ENCODE measurements at places on chromosomes 3 and 15.
A peak's percentile ranks its signal among the peaks of the same experiment; 100 is the strongest.

DNA sequence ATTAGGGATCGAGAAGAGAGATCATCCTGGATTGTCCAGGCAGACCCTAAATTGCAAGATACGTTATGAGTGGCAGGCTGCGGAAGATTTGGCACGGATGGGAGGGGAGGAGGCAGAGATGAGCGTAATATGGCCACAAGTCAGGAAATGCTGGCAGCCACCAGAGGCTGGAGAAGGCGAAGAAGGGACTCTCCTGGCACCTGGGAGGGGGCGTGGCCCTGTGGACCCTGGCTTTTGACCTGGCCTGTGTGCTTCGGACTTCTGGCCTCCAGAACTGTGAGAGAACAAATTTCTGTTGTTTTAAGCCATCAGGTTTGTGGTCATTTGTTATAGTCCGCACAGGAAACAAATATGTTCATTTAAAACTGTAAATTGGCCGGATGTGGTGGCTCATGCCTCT is 31.9 kb upstream of the IGF1R start:
- no peak for DNase-seq

GRCh38 chr15:66293419-66294156 is at the start of gene DIS3L:
Gene DIS3L (plus strand): TSS chr15:66293568. CDS start chr15:66293597, 29 bp downstream.
- DNase-seq = peak; percentile 68

- DNase-seq = no peak
Measured at GRCh38 chr3:175670557-175670956, 811.4 kb downstream of the NAALADL2 start.

DNA sequence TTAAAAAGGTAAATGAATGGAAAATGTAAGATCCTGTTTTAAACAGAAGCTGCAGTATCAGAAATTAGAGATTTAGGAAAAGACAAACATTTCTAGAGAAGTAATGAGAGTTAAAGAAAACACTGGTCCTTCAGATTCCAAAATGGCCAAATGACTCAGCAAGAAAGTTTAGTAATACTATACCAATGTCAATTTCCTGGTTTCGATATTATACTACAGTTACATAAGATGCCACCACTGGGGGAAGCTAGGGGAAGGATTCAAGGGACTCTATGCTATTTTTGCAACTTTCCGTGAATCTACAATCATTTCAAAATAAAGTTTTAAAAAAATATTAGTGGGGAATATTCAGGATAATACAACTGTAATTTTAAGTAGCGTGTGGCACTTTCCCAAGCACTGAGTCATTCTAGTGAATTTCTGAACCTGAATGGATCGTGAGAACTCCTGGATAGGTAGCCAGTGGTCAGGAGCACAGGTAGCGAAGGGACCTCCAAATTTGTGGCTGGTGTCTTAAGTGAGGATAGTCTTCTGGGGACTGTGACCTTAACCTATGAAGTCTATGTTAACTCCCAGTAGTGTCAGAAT is 37.6 kb downstream of the TMCC1 start:
- DNase-seq = no peak

DNA sequence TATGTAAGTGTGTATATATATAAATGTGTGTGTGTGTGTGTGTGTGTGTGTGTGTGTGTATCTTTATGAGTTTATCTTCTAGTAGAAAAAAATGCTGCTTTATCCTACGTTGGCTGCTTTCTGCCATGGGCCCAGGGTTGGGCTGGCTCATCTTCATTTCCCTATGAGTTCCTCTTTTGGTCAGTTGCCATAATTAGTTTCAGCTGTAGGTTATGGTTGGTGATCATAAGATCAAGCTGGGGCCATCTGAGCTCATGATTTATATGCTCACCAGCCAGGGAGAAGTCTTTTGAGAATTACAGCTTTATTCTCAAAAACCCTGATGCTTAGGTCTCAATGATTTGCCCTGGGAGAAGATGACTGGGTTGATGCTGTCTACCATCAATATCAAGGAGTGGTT is 775.8 kb upstream of the ARPP21 start:
- DNase-seq = no peak

GRCh38 chr3:155744010-155744625 is 753 bp downstream of the PLCH1 start:
- peak; percentile 62 for DNase-seq

- no peak for DNase-seq
Measured at GRCh38 chr3:125624341-125624740, 29.0 kb upstream of the OSBPL11 start.

- DNase-seq = no peak
Measured at GRCh38 chr3:12473511-12473910, 10.8 kb upstream of the TSEN2 start.

- DNase-seq = no peak
Measured at GRCh38 chr3:177224414-177224813, 27.1 kb upstream of the TBL1XR1 start.

DNA sequence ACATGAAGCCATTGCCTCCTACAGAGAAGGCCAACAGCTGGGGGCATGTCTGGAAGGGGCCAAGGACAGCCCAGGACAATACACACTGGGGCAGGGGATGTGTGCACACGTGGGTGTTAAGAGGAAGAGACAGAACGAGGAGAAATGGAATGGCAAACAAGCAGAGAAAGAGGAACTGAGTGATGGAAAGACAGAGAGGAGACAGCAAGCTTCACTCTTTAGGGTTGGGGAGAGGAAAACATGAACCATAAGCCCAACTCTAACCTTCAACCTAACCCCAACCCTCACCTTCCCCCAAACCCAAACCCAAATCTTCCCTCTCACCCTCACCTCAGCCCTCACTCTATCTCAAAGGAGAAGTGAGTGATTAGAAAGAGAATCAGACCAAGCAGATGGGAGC is 11.9 kb upstream of the PARL start:
- no peak for DNase-seq

DNA sequence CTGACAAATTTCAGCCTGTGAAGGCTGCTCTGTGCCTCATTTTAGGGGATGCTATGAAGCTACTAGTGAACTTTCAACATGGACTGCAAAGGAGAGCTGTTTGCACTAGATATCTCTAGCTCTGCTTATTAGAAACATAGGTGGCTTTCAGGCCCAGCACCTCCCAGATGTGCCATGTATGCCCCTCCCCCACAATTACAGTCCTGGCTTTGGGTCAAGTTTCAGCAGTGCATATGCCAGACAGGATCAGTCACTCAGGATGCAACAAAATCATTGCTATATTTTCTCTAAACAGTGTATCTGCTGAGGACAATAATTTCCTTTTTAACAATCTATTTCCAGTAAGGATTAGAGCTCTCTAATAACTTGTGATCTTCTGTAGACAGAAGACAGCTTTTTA is 178.8 kb upstream of the STAC start:
- no peak for DNase-seq

DNA sequence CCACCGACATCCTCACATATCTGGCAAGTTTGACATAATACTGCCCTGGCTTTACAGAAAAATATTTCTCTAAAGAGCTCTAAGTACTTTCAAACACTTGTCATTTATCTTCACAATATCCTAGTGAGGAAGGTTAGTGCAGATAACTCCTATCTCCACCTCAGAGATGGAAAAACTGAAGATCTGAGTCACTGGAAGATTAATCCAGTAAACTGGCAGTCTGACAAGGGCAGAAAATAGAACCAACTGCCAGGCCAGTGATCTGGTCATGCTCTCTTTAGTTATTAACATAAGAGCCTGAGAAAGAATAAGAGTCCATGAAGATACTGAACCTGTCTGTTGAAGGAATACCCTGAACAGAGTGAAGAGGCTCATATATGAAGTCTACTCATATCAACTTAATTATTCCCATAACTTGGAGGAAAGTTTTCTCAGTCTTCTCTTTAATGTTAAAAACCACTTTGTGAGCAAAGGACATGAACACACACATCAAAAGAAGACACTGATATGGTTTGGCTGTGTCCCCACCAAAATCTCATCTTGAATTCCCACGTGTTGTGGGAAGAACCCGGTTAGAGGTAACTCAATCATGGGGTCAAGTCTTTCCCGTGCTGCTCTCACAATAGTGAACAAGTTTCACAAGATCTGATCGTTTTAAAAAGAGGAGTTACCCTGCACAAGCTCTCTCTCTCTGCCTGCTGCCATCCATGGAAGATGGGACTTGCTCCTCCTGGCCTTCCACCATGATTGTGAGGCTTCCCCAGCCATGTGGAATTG is 61.4 kb downstream of the GOLIM4 start:
- no peak for DNase-seq

DNA sequence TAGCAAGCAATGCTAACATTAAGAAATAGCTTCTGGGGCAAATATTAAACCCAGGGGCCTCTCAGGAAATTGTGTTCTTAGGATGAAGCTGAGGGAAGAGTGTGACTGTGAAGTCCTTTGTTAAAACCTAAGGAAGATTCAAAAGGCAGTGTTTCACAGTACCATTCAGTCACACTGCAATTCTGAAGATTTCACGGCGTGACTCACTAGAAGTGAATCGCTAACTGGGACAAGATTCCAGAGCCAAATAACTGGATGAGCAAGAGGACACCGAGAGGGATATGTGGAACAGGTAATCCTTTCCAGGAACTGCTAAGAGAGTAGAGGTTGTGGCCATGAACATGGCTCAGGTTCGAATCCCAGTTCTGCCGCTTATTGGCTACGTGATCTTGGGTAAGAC is 61.8 kb upstream of the SMAD3 start:
- DNase-seq = no peak

DNA sequence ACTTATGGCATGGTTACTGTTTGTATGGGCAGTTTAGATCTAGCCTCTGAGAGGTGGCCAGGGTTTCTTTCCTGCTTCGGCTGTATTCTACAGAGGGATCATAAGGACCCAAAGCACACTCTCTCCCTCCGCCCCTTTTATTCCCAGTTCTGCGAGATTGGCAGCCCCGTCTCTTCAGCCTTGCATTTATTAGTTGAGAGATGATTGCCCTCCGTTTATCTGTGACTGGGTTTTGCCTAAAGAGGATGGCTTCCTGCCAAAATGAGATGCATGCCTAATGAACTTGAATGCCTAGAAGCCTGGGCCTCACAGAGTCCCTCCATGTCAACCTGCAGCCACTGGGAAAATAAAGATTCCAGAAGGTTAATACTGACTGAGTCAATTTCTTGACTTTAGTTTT is 97.1 kb upstream of the CHL1 start:
- no peak for DNase-seq

DNA sequence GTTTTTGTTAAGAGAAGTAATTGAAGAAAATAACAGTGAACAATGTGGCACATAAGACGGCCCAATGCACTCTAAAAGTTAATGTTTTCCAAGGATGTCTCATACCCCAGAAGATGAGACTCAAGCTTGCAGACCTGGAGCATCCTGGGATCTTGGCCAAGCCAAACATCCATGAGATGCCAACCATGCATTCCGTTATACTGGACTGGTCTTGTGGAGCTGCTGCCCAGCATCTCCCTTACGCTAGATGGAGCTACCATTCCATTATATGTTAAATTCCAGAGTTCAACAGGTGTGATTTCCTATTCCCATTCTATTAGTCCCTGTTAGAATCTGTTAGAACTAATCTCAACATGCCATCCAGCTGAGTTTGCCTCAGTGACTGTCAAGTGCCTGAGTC is 181.8 kb downstream of the PDCD6IP start:
- DNase-seq = no peak

GRCh38 chr3:138197058-138197457 is 10.0 kb downstream of the ARMC8 start:
- no peak for DNase-seq

GRCh38 chr3:142180761-142181362 is 31.5 kb upstream of the TFDP2 start:
- peak; percentile 13 for DNase-seq

DNA sequence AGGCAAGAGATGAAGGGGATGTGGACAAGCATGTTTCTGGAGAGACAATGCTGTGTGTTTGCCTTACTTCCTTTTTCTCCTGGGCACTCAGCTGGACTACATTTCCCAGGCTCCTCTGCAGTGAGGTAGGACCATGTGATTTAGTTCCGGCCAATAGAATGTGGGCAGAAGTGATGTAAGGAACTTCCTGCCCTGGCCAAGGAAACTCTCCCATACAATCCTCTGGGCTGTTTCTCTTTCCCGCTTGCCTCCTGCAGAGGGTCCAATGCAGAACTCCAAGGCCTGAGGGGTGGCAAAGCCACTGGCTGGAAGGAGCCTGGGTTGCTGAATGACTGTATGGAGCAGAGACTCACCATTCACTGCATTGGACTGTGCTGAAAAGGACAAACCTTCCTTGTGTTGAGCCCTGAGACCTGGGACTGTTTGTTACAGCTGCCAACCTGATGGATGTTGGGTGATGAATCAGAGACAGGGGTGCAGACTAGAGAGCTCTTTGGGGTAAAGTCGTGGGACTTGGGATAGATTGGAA is 82.7 kb upstream of the SLC6A6 start:
- DNase-seq = peak; percentile 15

GRCh38 chr3:157595259-157595658 is 92.0 kb upstream of the VEPH1 start:
- DNase-seq = no peak

DNA sequence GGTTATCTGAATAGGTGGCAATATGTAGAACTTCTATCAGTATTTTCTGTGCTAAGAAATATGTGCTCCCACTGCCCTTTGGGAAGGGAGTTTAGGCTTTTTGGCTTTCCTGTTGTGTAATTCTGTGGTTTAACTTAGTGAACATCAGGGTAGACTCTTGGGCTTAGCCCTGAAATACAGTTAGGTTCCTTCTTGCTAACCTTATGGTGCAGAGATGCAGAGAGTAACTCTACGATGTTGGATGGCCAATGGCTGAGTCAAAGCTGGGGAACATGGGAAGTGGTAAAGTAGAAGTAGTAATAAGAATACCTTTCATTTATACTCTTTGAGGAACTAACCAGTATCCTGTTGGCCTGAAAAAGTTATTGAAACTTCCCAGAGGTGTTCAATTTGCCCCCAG is 80.8 kb upstream of the IL12A start:
- no peak for DNase-seq

- peak; percentile 36 for DNase-seq
Measured at GRCh38 chr15:63833021-63833696, 589 bp downstream of the HERC1 start.

DNA sequence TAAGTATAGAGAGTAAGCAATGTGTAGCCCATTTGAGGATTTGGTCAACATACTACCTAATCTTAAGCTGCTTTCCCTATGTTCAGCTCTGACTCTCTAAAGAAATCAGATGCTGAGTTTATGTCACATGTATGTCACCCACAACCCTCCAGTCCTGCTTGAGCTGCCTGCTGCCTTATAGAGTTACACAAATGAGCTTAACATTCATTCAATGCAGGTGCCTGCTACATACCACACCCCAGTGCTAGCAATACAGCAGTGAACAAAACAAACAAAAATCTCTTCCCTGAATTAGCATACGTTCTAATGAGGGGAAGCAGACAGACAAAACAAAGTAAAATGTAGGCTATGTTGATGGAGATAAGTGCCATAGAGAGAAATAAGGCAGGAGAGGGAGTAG is 93.0 kb downstream of the HHLA2 start:
- DNase-seq = no peak

GRCh38 chr15:52546031-52546751 is 17.5 kb upstream of the MYO5A start:
- DNase-seq = no peak

All from activated CD4-positive, alpha-beta T cell treated with anti-CD3 and anti-CD28 coated beads, Interleukin-2, amount 50 U/mL, for 48 hours (primary cell).